ENCODE measurements at places on chromosomes 5 and 9.
A peak's percentile ranks its signal among the peaks of the same experiment; 100 is the strongest.

GRCh38 chr9:77516781-77517180 is 131.3 kb downstream of the GNA14 start:
- DNase-seq, result no peak

DNA sequence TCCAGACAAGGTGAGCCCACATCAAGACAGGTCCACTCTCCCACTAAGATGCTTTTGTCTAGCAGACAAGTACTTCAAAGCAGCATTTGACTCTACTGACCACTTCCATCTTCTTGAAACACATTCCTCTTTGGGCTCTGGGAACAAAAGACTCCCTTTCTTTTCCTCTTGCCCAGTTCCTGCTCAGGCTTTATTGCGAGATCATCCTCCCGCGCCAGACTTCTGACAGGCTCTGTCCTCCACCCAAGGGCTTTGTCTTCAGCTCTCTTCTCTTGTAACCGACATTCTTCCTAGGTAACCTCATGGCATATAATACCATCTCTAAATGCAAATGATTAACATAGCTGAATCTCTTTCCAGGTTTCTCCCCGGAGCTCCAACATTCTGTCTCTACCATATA is 85.8 kb downstream of the NUDT12 start:
- no peak for DNase-seq

DNA sequence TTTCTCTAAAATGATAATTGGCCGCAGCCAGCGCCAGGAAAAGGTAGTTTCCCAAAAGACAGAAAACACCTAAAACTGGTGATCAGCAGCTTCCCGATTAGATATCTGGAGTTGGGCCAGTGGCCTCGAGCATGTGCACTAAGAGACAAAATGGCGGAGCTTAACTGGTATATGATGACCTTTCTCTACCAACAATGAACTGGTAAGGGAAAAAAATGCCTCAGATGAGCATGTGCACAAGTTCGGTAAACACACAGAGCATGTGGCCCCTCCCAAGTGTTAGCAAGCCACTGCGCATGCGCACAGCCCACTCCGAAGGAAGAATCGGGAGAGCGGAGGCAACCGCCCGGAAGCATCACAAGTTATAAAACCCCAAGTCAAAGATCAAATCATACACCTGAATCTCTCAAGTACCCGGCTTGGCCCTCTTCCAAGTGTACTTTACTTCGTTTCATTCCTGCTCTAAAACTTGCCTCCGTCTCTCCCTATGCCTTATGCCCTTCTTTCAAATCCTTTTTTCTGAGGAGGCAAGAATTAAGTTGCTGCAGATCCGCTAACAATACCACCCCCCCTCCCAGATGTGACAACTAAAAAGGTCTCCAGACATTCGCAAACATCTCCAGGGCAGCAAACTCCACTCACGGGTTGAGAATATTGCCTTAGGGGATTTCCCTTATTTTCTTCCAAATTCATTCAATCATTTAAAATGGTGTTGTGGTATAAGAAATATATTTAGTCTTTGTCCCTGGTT is 15.0 kb upstream of the PTBP3 start:
- DNase-seq, result peak; percentile 69

DNA sequence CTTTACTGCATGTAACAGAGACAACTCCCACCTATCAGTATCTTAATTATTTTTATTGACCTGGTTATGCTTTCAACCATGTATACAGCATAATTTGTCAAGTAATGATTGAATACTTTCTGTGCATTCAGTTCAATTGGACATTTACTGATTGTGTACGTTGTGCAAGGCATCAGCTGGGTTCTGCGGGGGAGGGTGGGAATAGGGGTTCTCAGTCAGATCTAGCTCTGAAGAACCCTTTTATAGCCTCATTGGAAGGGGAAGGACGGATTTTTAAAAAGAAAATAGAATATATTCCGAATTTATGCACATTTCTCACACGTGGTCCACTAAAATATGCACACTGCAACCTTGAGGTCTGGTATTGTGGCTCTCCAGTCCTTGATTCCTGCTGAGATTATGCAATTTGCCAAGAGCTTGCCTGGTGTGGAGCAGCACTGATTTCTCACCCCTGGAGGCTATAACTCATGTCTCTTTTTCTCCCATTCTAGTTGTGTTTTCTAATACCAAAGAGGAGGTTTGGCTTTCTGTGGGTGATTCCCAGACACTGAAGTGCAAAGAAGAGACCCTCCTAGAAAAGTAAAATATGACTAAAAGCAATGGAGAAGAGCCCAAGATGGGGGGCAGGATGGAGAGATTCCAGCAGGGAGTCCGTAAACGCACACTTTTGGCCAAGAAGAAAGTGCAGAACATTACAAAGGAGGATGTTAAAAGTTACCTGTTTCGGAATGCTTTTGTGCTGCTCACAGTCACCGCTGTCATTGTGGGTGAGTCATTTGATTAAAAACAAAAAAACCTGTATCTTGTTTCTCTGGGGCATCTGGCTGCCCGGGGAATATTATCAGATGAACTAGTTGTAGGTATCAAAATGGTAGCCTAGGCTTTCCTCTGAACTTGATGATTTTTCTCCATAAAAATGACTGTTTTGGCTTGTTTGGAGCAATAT is 1.7 kb downstream of the SLC1A3 start:
- DNase-seq, result peak; percentile 70

DNA sequence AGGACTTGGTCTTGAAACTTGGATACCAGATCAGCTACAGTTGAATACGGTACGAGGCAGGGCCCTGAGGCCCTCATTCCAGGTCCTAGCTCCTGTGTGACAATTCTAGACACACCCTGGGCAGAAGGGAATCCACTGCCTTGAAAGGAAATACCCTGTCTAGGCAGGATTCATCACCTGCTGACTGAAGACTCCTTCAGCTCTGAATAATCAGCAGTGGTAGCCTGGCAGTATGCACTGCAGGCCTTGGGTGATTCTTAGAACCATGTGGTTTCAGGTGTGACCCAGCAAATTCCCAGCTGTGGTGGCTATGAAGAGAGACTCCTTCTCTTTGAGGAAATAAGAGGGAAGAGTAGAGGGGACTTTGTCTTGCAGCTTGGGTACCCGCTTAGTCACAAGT is 17.2 kb upstream of the EFNA5 start:
- DNase-seq, result no peak

- DNase-seq, result no peak
Measured at GRCh38 chr5:71894091-71894490, 175.0 kb downstream of the CARTPT start.

- no peak for DNase-seq
Measured at GRCh38 chr5:112637343-112637742, 100.3 kb upstream of the APC start.

GRCh38 chr9:133576875-133577736 is 32.1 kb downstream of the FAM163B start:
- DNase-seq, result no peak
